NCI-H510A treated with DMSO at 0.1 percent for 48 hours (cell line): ENCODE measurements at places on chromosomes 16 and 17.

DNA sequence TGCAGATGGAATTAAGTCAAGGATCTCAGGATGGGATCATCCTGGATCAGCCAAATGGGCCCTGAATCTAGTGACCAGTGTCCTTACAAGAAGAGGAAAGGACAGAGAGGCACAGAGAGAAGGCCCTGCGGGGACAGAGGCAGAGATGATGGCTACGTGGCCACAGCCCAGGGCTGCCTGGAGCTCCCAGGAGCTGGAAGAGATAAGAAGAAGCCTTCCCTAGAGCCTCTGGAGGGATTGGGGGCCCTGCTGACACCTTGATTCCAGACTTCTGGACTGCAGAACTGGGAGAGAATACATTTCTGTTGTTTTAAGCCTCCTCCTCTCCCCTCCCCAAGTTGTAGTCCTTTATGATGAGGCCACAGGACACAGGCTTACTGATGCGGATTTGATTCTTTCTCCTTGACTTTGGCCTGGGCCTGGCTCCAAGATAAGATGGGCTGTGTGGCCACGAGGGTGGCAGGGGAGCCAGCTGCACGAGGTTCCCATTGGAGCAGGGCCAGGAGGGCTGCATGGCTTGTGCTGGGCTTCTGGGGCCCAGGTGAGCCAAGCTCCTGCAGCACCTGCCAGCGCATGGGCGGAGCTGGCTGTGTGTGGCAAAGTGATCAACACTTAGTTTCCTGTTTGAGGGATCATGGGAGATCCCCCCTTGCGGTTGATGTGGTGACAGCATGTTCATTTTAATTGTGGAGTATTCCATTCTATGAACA, 146.1 kb downstream of the IRF8 start:
- DNase-seq, result no peak

GRCh38 chr17:43916385-43916784, 9.0 kb upstream of the MPP2 start:
- DNase-seq, result no peak

DNA sequence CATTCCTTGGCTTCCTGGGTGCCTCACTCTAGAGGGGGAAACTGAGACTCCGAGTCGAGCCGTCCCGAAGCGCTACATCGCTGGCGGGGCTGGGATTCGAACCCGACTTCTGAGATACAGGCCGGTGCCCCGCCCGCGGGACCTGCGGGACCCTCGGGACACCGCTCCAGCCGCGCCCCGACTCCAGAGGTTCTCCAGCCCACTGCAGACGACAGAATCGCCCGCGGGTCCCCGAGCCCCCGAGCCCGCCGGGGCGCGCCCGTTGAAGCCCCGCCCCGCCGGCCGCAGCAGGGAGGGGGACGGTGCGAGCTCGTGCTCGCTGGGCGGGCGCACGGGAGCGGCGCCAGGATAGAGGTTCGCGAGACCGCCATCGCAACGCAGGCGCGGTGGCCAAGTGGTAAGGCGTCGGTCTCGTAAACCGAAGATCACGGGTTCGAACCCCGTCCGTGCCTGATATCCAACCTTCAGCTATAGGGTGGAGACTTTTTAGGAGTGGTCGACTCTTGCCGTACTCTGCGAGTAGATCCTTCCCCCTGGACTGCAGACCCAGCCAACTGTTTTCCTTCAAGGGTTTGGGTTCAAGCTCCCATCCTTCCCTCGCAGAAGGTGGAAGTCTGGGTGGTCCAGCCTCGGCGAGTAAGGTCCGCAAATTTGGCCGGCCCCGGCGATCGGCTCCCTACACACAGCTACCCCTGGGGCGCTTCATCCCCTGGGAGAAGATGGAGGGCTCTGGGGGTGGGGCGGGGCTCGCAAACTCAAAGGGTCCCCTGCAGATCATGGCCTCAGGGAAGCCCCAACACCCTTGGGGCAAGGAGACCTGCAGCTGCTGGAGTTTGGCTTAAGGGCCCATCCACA, 214.6 kb downstream of the MRTFB start:
- DNase-seq, result peak; percentile 73

DNA sequence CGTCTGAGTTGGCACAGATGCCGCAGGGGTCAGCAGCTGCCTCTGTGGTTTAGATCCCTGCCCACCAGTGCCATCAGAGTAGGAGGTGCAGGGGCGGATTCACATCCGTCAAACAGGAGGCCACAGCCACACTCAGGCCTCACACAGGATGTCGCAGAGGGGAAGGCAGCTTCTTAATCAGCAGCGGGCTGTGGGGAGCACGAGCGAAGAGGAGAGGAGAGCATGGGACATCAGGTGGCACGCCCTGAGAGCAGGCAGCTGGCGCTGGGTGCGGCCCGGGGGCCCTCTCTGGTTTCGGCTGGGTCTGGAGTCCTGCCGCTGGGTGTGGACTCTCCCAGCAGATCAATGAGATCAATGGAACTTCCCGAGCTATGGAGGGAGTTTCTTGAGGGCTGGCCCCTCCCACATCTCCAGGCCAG, 9.6 kb downstream of the LLGL2 start:
- no peak for DNase-seq

DNA sequence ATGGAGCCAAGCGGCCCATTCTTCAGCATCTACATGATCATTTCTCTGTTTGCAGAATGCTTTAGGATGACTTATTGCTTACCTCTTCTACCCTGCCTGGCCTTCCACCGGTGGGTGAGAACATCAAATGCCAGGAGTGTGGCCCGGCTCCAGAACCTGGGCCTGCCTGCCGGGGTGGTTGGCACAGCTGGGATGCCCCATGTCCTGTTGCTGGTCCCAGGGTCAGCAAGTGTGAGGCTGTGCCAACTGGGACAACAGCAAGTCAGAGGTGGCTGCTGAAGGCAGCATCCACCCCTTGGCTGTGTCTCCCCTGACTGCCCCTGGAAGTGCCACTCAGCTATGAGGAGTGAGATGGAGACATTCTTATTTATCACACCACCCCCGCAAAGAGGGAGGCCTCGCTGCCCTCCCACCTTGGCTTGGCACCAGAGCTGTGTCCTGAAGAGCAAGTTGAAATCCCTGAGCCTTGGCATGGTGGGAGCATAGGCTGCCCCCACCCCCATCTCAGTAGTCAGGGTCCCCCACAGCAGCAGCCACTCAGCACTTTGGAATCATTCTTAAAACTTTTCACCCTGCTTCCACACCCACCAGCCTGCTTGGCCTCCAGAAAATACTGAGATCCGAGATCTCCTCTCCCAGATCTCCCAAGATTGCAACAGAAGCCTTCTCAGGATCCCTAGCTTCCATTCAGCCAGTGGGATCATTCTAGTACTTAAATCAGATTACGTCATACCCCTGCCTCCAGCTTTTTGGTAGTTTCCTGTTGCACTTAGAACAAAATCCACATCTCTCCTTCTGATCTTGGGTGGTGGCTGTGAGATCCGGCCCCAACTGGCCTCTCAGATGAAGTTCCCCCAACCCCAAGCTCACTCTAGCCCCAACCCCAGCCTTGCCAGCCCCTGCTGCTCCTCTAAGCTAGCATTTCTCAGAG, 127.5 kb downstream of the SOCS1 start:
- no peak for DNase-seq

GRCh38 chr17:69677130-69677529, 262.6 kb downstream of the MAP2K6 start:
- no peak for DNase-seq

GRCh38 chr17:39962642-39963220, at the start of gene GSDMA:
TSS of gene GSDMA (plus strand) at chr17:39963004. CDS start at chr17:39965688, 2,684 bp downstream.
- peak; percentile 17 for DNase-seq

GRCh38 chr17:74520790-74521480, 10.3 kb downstream of the CD300LB start:
- DNase-seq, result no peak

GRCh38 chr16:16009401-16009800, 60.0 kb downstream of the ABCC1 start:
- no peak for DNase-seq
